ENCODE measurements at places on chromosomes 5 and 9.

DNA sequence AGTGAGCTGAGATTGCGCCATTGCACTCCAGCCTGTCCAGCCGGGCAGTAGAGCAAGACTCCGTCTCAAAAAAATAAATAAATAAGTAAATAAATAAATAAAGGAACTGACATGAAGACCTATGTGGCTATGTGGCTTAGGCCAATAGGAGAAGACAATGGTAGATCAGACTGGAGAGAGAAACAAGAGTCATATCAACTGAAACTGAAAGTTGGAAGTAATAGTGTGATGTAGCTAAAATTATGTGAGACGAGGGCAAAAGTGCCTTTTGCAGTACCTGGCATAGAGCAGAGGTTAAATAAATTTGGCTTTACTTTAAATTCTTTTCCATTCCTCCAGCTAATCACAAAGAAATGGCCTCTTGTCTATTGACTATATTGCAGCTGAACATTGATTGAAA is 7.3 kb downstream of the FBP2 start:
- DNase-seq, result no peak

- DNase-seq, result no peak
Measured at GRCh38 chr5:139395844-139396640, 1.1 kb upstream of the PROB1 start.

DNA sequence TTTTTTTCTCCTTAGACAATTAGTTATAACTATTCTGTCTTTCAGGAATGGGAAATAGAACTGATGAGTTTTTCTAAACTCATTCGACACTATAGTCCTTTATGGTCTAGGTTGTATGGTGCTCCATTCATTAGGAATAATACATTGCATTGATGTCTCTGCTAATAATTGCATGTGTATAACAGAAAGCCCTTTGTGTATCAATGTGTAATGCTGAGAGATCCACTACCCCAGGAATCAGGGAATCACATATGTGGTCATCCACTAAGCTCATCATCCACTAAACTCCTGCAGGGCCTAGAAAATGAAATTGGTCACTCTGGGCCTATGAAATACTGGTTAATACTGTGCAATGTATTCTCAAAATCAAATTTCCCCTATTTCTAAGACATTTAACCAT is 242.0 kb upstream of the CDH18 start:
- DNase-seq, result no peak

DNA sequence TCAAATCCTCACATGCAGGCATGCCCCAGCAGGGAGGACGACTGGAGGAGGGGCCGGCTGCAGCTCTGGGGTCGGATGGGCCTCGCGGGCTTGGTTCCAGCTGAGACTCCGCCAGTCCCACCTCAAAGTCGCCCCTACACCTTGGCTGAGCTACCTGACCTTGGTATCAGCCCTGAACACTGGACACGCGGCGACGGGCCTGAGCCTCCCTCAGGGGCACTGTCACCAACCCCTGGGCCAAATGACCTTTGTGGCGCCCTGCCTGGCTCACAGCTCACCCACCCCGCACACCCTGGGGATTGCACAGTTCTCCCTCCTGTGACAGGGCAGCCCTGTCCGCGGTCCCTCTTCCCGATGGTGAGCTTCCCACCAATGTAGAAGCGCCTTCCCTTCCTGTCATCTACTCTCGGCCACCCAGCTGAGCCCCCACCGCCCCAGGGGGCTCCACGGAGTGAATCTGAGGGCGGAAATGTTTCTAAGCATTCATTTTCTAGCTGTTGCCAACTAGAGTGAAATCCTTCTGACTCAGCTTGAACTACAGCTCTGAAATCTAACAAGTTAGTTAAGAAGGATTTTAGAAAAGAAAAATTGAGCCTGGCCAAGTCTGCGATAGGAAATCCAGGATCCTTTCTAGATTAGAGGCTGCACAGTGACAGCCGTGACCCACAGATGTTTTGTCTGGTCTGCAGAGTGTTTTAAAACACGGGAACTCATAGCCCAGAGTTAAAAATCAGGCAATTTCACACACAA is 138.9 kb upstream of the PHYKPL start:
- no peak for DNase-seq

GRCh38 chr5:115932991-115933390 is 29.3 kb upstream of the LVRN start:
- no peak for DNase-seq

DNA sequence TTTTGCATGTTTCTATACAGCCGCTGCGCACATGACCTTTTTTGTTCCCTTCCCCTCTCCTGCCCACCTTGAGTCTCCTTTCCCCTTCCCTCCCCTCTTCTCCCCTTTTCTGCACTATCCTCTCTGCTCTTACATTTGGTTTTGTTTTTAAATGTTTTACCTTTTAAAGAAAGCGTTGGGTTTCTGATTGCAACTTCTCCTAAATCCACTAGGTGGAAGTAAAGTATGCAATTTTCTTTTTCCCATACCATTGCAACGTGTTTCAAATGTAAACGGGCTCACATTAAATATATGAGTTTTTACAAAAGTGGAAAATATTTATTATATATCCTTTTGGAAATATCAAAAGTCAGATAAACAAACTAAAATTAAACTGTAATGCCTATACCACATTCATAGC is 500.9 kb downstream of the DIRAS2 start:
- DNase-seq, result no peak

- no peak for DNase-seq
Measured at GRCh38 chr5:110900829-110901228, 162.0 kb downstream of the SLC25A46 start.

DNA sequence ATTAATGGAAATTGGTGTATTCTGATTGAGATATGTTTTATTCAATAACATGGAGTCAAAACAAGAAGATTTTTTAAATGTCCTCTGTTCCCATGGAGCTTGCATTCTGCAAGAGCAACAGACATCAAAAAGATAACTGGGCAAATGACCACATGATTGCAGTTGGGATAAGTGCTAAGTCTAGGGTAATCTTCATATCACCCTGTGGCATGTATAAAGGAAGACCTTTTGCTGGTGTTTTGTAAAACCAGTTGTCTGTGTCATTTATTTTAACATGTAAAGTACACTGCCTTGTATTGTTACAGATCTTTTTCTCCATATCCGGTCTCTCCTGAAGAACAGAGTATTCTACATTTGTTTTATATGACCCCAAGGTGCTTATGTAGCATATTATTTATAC is 44.0 kb downstream of the PTCD2 start:
- DNase-seq, result no peak
